NCI-H1092 (cell line): ENCODE measurements at places on chromosomes 7 and 10.
A peak's percentile ranks its signal among the peaks of the same experiment; 100 is the strongest.

- no peak for DNase-seq
Measured at GRCh38 chr7:41882745-41883420, 180.0 kb upstream of the INHBA start.

DNA sequence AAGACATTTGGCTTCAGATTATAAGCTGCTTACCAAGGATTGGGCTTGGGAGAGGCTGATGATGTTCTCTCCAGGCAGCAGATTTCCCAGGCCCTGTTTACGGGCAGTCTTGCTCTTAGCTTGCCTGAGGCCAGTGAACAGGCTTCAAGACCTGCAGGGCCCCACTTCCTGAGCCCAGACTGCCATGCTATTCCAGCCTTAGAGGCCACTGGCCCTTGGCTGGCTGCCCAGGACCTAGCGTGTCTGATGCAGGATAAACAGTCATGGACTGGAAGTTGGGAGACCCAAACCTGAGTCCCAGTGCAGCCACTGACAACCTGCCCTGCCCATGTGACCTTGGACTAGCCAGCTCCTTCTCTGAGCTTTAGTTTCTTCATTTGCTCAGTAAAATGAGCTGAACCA is 2.9 kb downstream of the PRXL2A start:
- DNase-seq: no peak

DNA sequence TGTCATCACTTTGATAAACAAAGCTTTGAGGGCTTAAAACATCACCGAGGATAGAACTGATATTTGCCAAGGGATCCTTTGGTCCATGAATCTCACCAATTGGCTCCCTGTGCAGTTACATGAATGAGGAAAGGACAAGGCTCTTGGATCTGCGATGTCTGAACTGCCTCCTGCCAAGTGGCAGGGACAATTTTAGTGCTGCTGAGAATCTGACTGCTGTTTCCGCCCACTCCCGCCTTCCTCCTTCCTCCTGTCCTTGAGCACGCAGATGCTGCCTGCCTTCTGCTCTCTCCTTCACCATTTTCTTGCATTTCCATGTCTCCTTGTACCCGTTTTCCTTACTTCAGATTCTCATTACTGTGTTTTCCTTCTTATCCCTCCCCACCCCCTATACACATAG is 26.8 kb upstream of the ITPRID1 start:
- no peak for DNase-seq

- DNase-seq: no peak
Measured at GRCh38 chr10:62433181-62433692, 59.1 kb downstream of the ZNF365 start.

- no peak for DNase-seq
Measured at GRCh38 chr7:134714470-134715205, 64.8 kb upstream of the CALD1 start.

GRCh38 chr7:78326876-78327275 is 528.3 kb downstream of the PHTF2 start:
- DNase-seq: peak; percentile 75

DNA sequence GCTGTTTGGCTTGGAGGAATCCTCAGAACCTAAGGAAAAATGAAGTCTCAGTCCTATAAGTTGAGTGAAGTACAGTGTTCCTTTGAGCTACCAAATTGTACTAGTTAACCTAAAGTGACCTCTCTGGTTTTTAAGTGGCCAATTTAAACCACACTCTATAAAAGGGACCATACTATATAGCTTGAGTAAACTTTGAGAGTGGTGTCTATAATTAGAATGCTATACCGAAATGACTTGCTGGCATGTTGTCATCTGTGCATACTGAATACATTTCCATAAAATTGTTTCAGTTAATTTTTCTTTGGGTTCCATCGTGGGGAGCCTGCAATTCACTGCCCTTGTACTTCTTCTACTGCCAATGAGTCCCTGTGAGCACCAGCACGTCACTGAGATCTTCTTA is 151.1 kb downstream of the DKK1 start:
- no peak for DNase-seq

- DNase-seq: no peak
Measured at GRCh38 chr7:33612442-33612841, 292.9 kb upstream of the BMPER start.

GRCh38 chr10:72037266-72037665 is 51.1 kb downstream of the SPOCK2 start:
- DNase-seq: no peak

- DNase-seq: no peak
Measured at GRCh38 chr10:132076578-132077081, 10.9 kb downstream of the JAKMIP3 start.

GRCh38 chr7:38311329-38311937 is 38.0 kb upstream of the TARP start:
- peak; percentile 71 for DNase-seq

GRCh38 chr10:110919349-110919931 is at the start of gene SHOC2:
Gene SHOC2, plus strand, starts transcription at chr10:110919604. Its CDS starts 44,755 bp downstream, at chr10:110964359.
- DNase-seq: peak; percentile 61

DNA sequence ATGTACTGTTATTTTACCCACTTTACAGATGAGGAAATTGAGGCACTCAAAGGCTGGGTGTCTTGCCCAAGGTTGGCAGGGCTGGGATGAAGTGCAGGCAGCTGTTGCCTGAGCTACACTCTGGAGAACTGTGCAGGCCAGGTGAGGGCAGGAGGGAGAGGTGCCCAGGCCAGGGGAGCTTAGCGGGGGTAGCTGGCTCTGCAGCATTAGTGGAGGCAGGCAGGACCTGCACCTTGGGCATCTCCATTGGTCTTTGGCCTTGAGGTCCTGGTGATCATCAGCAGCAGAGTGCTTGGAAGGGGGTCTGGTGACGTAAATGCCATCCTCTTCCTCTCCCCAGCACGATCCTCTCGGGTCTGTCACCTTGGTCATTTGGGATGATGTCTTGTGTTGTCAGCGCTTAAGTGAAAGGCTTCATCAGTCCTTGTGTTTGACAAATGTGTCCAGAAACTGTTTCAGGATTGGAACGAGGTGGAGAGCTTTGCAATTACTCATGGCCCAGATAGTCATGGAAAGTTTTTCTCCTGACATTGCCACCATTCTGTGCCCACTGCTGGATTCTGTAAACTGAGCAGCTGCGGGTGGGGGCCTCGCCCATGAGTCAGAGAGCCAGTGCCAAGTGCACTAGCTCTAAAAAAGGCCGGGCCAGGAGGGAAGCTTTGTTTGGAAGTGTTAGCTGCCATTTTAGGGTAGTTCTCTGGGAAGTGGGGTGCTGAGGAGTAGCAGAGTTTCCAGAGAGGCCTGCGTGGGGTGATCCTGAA is 47.6 kb downstream of the TSPAN15 start:
- no peak for DNase-seq

GRCh38 chr7:77544518-77544917 is 7.4 kb downstream of the PTPN12 start:
- DNase-seq: no peak

DNA sequence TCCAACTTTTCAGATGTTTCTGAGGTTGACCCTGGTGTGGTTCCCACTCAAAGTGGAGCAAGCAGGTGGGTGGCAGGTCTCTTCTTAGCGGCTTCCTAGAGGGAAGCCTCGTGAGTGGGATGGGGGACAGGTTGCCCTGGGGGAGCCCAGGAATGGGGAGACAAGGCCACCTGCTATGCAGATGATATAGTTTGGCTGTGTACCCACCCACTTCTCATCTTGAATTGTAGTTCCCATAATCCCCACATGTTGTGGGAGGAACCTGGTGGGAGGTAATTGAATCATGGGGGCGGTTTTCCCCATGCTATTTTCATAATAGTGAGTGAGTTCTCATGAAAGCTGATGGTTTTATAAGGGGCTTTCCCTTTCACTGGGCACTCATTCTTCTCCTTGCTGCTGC is 68.3 kb downstream of the KIAA1217 start:
- no peak for DNase-seq

DNA sequence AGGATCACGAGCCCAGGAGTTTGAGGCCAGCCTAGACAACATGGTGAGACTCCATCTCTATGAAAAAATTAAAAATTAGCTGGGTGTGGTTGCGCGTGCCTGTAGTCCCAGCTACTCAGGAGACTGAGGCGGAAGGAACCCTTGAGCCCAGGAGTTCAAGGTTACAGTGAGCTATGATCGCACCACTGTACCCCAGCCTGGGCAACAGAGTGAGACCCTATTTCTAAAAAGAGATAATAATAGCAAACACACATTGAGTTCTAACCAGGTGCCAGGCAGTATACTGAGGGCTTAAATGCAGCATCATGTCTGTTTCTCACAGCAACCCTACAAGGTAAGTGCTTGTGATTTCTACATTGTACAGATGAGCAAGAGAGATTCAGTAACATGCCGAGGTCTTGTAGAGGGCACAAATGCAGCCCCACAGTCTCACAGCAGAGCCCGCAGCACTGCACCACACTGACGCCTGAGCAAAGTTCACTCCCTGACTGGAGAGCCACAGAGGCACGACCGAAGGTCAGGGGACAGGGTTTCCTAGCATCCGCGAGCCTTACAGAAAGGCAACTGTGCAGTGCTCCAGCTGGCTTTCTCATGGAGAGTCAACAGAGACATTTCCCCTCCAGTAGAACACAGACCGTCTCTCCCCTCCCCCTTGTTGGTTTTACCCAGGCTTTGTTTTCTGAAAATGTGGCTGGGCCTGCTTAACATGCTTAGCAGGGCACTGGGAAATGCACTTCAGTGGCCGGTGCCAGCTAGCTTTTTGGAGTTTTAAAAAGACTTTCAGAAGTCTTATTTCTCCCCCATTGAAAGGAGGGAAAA is 36.5 kb downstream of the PDSS1 start:
- no peak for DNase-seq

DNA sequence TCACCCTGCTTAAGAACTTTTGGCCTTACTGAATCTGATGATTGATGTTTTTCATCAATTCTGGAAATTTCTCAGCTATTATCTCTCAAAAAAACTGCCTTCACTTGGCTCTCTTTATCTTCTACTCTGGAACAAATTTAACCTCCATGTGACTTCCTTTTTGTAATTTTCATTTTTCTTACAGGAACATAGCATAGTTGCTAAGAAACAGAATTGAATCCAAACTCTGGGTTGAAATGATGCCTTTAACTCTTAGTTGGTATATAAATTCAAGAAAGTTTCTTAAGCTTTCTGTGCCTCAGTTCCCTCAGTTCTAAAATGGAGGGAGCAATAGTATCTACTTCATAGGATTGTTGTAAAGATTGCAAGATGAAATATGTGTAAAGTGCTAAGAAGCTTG is 19.8 kb downstream of the GPR141 start:
- no peak for DNase-seq

GRCh38 chr7:80175744-80176143 is 41.1 kb downstream of the GNAI1 start:
- DNase-seq: no peak
